Endothelial cell of umbilical vein (primary cell): ENCODE measurements at places on chromosomes 1 and 21.
A peak's percentile ranks its signal among the peaks of the same experiment; 100 is the strongest.

DNA sequence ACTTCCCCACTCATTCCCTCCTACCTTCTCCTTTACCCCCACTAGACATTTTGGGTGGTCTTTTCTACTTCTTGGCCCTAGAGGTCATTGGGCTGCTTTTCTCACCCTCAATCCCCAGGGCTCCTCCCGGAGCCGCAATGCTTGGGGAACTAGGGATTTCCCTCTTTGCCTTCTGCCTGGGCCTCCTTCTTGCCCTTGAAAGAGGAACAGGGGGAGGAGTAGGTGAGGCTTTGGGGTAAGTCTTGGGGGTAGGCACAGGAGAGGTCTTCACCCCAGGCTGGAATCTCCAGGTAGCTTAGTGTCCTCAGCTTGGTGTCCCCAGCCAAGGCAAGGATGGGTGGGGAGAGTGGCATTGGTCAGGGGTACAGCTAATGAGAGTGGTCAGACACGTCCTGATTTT is 56.2 kb upstream of the EPS8L3 start:
- DNase-seq: no peak

DNA sequence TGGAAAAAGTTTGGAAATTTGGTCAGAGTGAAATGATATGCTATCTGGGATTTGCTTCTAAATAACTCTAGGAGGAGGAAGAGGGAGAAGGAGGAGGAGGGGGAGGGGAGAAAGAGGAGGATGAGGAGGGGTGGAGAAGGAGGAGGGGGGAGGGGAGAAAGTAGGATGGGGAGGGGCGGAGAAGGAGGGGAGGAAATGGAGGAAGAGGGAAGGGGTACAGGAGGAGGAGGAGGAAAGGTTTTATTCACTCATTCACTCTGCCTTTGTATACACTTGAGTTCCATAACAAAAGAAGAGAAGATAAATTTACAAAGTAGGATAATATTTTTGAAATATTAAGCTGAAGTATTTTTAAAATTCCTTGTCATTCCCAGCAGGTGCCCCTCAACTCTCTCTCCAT is 6.3 kb upstream of the VPS26C start:
- DNase-seq: no peak

GRCh38 chr21:18529254-18529653 is 125.7 kb upstream of the TMPRSS15 start:
- DNase-seq: peak; percentile 91

DNA sequence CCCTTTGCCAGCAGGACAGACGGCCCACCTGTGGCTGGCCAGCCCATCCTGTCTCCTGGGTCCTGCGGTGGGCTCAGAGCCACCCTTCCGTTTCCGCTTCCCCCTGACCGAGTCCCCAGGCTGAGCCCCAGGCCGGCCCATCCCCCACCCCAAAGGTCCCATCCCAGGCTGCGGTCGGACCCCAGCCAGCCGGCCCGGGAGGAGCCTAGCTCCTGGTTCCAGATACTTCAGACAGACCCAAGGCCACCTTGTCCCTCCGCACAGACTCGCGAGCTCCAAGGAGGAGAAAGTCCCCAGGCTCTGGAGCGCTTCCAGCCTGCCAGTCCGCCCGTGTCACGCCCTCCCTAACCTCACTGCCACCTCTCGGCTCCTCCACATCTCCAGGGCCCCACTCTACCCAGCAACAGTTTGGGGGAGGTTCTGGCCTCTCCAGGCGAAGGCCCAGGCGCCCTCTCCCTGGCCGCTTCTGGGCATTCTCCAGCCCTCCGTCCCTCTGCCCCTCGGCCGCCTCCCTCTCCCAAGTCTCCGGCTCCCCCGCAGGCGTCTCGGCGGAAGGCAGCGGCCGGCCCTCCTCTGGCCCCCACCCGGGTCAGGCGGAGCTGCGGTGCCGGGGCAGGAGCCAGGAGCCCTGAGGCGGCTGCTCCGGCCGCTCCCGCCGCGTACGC is 835 bp downstream of the LRRN2 start:
- DNase-seq: no peak

DNA sequence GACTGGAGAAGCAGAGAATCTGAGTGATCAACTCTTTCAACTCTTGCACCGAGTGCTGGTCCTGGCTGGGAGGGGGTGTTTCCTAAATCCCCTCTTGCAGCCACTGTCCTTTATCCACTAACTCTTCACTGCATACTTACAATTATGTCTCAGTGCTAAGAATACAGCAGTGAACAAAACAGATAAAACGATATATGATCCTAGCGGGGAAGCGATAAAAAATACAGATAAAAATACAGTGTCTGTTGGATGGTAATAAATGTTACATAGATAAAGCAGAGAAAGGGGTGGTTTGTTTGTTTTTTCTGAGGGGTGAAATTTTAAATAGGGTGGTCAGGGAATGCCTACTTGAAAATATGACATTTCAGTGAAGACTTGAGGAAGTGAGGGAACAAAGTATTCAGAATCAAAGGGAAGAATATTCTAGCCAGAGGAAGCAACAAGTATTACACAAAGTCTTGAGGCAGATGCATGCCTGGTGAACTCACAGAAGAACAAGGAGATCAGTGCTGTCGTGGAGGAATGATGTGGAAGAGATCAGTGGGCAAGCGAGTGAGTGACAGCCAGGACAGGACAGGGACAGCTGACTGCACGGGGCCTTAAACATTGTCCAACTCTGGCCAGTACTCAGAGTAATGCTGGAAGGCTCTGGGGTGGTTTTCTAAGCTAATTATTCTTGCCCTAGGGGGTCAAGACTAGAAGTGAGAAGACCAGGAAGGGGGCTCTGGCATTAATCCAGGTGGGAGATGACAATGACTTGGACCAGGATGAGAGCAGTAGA is 110.0 kb downstream of the APP start:
- no peak for DNase-seq
